ENCODE measurements at places on chromosomes 2 and 18.
A peak's percentile ranks its signal among the peaks of the same experiment; 100 is the strongest.

DNA sequence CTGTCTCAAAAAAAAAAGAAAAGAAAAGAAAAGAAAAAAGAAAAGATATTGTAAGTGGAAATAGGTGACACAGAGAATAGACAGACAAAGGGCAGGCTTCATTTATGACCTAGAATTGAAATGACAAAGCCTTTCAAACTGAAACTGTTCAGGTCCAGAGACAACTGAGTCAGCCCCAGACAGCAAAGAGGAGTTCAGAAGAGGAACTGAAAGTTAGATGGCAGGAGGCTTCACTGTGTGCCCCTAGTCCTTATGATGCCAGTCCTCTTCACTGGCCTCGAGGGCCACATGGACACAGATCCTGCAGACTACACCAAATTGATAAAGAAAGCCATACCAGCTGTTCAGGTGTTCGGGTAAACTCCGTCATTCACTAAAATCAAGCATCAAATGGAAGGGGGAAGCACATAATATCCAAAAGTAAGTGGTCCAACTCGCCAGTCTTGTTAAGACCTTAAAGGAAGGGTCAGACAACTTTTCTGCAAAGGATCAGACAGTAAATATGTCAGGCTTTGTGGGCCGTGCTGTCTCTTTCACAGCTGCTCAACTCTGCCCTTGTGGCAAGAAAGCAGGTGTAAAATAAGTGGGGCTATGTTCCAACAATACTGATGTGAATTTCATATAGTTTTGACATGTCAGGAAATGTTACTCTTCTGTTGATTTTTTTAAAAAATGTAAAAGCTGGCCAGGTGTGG is 231.9 kb upstream of the MGAT5 start:
- no peak for DNase-seq

DNA sequence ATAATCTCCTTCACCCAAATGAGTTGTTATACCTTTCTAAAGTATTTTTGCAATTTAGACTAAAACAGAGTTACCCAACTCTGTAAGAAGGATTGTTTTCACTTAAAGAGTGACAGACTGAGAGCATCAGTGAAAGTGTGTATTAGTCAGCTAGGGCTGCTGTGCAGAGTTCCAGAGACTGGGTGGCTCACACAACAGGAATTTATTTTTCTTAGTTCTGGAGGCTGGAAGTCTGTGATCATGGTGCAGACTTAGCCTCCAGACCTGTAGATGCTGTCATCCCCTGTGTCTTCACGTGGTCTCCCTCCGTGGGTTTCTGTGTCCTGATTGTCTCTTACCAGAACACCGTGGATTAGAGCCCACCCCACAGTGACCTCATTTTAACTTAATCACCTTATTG is 40.0 kb downstream of the BCL2L11 start:
- no peak for DNase-seq

GRCh38 chr2:110858135-110858725 is 125.9 kb downstream of the ACOXL start:
- DNase-seq: peak; percentile 84

- DNase-seq: no peak
Measured at GRCh38 chr2:102159295-102159694, 16.7 kb downstream of the IL1R1 start.

- DNase-seq: no peak
Measured at GRCh38 chr2:216362730-216363129, 9.6 kb downstream of the MARCHF4 start.

DNA sequence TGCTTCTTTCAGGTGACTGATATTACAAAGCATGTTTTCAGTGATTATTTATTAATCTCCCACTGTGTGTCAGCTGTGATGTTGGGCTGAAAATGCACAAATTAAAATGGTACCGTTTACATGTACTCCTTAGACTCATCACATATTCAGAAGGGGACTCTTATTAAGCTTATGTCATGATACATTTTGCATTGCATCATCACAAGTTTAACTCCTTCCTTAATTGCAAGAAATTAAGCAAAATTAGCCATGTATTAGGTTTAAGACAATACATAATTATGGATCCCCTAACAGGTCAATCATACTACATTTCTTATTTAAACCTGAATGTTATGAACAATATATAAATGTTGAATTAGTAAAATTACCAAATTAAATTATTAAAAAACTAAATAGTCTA is 899.1 kb downstream of the TMEM182 start:
- DNase-seq: no peak

- DNase-seq: no peak
Measured at GRCh38 chr18:48545757-48546321, 7.0 kb downstream of the CTIF start.

GRCh38 chr18:78496079-78496478 is 483.5 kb upstream of the SALL3 start:
- DNase-seq: no peak

GRCh38 chr2:45960057-45960863 is 308.8 kb downstream of the PRKCE start:
- DNase-seq: no peak

DNA sequence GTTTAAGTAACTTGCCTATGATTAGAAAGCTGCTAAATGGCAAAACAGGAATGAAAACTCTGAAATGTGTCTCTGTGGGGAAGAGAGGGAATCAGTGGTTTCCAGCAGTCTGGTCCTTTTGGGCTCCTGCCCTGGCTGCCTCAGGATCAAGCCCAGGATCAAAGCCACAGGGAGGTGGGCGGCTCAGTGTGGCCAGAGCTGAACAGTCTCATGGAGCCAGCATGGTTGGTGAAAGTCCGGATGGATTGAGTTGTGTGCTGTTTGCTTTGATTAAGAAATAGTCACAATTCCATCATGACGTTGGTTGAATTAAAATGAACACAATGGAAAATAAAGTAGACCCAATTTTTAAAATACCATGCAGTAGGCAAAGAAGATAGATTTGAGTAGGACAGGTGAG is 344.2 kb downstream of the LPIN1 start:
- DNase-seq: no peak

- no peak for DNase-seq
Measured at GRCh38 chr18:3132700-3133099, 87.1 kb downstream of the MYOM1 start.

GRCh38 chr2:223668302-223668998 is 66.3 kb upstream of the SCG2 start:
- DNase-seq: no peak

GRCh38 chr2:168731616-168732015 is 70.8 kb upstream of the NOSTRIN start:
- DNase-seq: no peak

DNA sequence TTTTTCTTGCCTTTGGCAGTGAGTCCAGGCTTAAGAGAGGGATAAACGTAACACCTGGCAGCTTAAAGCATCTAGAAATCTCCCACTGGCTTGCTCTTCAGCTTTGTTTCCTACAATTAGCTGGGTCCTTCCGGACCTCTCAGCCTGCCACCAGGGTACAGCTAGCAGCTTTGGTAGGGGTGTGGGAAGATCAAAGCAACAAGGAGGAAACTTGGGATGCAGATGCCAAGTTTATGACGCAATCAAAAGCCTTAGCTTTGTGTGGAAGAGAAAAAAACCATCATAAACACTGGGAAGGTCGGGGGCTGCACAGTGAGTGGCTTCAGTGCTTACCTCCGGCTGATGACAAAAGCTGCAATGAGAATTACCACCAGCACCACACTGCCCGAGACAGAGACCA is 116.9 kb downstream of the EPHA4 start:
- DNase-seq: no peak

DNA sequence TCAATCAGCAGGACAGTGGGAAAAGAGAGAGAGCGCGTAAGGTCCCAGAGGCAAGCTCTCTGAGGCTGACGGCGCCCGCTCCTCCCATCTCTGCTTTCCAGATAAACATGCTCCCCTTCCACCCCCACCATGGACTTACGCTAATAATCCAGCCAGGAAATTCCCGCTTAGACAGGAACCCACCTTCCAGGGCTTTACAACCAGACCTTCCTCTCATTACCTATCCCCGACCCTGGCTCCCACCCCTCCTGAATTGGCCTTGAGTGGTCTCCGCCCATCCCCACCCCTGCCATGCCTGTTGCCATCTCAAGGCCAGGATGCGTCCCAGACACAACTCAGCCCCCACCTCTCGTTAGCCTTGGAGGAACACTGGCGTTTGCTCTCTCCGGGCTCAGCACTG is 131.1 kb downstream of the SMAD2 start:
- no peak for DNase-seq

- no peak for DNase-seq
Measured at GRCh38 chr2:74566076-74566753, 11.7 kb downstream of the DOK1 start.

- no peak for DNase-seq
Measured at GRCh38 chr2:54966837-54967236, 83.4 kb downstream of the RTN4 start.

GRCh38 chr2:164735309-164735919 is 106.2 kb downstream of the COBLL1 start:
- no peak for DNase-seq

GRCh38 chr2:179855673-179856072 is 5.7 kb downstream of the ZNF385B start:
- no peak for DNase-seq

DNA sequence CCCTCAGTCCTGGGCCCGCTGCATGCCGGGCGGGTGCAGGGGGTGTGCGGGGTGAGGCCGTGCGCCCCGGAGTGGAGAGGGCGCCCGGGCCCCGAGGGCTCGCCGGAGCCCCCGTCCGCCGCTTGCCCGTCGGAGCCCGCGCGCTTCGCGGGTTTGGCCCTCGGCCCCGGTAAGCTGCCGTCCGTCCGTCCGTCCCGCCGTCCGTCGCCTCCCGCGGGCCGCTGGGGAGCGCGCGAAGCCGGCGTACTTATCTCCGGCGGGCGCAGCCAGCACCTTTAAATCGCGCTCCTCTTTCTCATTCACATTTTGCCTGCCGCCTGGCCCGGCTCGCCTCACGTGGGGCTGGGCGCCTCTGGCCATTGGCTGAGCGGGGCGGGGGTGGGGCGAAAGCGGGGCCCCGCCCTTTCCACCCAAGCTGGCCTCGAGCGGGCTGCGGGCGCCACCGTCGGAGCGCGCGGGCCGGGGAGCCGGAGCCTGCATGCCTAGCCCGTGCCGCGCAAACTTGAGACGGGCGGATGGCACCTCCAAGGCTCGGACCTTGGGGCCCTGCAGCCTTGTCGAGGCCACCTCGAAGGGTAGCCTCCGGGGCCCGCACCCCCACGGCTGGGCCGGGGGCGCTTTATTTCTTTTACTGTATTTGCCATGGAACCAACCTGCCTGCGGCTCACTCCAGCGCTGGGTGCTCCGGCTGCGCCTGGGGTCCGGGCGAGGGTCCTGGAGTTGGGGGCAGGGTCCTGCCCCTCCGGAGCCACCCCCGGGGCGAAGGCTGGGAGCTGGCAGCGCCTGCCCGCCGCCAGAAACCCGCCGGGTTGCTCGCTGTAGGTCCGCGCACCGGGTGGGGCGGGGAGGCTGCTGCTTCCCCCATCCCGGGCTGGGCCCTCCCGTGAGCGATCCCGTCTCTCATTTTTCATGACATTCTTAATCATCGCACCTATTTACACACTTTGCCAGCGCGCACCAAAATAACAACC is at the start of gene GBX2:
Gene GBX2, minus strand, starts transcription at position 277 of the 971 bp plus-strand sequence. CDS start 415 bp downstream, outside the sequence.
- DNase-seq: no peak

DNA sequence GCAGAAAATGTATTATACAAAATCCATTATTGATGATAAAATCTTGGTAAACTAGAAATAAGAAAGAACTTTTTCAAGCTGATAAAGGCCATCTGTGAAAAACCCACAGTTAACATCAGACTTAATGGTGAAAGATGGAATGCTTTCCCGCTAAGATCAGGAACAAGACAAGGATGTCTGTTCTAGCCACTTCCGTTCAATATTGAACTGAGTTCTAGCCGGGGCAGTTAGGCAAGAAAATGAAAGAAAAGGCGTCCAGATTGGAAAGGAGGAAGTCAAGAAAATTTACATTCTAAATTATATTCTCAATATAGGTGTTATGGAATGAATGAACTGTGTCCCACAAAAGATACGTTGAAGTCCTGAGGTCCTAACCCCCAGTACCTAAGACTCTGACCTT is 39.1 kb upstream of the DTNB start:
- no peak for DNase-seq

GRCh38 chr2:233979748-233980147 is 62.6 kb downstream of the TRPM8 start:
- no peak for DNase-seq

DNA sequence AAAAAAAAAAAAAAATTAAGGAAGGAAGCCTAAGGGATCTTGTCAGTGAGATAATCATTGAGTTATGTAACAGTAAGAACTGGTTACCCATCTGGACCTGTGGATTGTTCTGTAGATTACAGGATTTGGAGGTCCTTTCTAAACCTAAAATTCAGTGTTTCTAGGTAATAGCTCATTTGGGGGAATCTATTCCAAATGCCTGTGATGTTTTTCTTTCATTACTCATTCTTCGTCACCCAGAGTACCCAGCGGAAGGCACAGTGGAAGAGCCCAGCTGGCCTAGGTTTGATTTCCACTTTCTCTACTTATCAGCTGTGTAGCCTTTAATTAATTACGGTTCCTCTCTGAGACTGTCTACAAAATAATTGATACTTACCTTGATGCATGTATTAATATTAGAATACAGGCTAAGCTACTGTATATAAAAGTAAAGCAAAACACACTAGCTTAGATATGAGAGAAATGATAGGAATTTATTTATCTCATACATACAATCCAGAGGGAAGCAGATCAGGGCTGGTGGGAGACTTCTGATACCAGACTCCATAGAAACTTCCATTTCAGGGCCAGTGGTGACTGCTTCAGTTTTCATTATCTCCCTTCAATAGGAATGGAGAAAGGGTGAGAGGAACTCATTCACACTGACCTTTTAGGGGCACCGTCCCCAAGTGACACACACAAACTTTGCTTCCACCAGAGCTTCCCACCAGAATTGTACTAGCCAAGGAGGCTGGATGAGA is 115.8 kb upstream of the NOSTRIN start:
- no peak for DNase-seq

DNA sequence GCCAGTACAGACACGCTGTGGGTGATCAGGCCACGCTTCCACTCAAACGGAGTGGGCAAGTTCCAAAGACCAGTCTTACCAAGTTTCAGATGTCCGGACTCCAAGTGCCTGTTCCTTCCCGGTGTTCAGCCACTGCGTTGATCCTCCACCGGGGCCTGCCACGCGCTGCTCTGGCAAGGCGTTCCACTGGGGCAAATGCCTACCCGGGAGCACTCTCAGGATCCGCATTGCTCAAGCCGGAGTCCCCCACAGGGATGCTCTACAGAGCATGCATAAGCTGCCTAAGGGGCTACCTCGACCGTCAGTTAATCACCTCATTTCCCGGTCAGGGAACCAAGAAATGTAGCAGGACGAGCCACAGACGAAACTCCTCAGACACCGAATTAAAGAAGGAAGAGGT is 37.0 kb upstream of the CLASP1 start:
- DNase-seq: no peak

GRCh38 chr2:1788478-1788959 is 44.2 kb upstream of the PXDN start:
- no peak for DNase-seq

DNA sequence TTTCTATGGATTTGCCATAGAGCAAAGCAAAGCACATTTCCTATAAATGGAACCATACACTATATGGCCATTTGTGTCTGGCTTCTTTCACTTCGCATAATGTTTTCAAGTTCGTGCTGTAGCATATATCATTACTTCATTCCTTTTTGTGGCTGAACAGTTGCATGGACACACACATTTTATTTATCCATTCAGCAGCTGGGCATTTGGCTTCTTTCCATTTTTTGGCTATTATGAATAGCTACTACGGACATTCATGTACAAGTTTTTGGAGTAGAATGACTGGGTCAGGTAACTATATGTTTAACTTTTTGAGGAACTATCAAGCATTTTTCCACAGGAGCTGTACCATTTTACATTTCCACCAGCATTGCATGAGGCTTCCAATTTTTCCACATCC is 10.7 kb upstream of the SELENOI start:
- no peak for DNase-seq

GRCh38 chr2:239873656-239874635 is 151.2 kb downstream of the NDUFA10 start:
- no peak for DNase-seq

- DNase-seq: no peak
Measured at GRCh38 chr2:2825516-2826208, 494.6 kb upstream of the MYT1L start.

Measured in CD4-positive, alpha-beta T cell treated with Interleukin-2 at 100 ng/mL for 4 hours (primary cell).